Mesenteric fat pad (tissue), 1 donor: ENCODE measurements at places on chromosomes 1 and 21. TPM values are rescaled to one million over a fixed set of nuclear protein-coding genes. Genes with fewer than 3 reads are reported as not detected.
A peak's percentile ranks its signal among the peaks of the same experiment; 100 is the strongest.

Gene PKNOX1
- 18.1 TPM for total RNA-seq

Gene NFYC
- 36.4 TPM for total RNA-seq

DNA sequence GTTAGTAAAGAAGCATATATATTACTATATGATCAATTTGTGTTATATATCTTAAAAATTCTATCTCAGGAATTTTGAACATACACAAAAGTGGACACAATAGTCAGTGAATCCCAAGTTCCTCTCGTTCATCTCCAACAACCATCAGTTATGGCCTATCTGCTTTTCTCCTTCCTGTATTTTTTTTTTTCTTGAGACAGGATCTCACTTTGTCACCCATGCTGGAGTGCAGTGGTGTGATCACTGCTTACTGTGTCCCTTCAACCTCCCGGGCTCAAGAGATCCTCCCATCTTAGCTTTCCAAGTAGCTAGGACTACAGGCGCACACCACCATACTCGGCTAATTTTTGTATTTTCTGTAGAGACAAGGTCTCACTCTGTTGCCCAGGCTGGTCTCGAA lies 9.4 kb downstream of the SPEN start:
- no peak for DNase-seq

DNA sequence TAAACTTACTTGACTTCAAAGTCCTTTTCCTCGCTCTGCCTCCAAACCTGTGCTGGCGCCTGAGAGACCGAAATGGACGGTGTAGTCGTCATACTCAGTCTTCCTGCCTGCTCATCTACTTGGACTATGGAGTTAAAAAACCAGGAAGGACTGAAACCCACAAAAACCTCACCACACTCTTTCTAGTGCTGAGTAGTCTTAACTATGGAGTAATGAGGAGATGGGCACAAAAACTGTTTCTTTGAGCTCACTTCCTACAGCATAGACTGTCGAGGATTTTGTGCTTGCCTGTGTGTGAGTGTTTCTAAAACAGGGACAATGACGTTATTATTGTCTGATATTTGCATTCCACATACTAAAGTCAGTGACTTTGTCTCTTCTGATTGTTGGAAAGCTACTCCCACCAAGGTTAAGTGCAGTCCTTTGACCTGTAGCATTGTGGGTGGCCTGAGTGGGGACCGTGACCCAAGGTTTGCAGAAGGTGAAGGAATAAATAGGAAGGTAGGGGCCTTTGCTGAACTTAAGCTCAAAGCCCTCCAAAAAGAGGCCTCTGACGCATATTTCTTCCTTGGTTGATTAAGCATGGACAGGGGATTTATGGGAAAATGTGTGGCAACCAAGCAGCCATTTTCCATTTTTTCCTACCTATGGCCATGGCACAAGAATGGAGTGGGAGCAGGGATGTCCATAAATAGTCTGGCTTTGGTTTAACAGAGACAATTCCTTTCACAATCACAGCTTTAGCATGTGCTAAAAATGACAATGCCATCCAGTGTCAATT lies 109.6 kb downstream of the ZBTB18 start:
- no peak for DNase-seq

DNA sequence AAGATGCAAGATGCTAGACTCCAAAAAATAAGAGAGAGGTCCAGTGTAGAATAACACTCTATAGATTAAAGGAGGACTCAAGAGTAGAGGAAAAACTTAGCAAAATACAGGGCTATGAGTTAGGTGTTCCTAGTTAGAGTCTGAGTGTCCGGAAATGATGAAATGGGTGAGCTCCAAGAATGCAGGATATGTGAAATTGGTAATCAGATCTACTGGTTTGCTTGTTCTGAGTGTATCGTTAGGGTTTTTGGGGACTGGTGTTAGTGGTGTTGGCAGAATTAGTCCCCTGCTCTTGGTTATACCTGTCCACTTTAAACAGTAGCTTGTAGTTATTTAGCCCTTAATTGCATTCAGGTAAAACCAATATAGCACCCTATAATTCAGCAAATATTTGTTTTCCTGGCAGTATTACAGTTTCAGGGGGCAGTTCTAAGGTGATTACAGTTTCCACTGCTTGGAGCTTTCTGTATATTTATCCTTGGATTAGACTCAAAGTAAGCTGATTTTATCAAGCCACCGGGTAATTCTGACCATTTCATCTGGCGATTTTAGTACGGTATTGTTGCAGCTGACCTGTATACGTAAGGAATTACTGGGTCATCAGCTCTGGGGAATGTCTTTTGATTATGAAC lies 332.7 kb downstream of the CHRM3 start:
- no peak for DNase-seq

DNA sequence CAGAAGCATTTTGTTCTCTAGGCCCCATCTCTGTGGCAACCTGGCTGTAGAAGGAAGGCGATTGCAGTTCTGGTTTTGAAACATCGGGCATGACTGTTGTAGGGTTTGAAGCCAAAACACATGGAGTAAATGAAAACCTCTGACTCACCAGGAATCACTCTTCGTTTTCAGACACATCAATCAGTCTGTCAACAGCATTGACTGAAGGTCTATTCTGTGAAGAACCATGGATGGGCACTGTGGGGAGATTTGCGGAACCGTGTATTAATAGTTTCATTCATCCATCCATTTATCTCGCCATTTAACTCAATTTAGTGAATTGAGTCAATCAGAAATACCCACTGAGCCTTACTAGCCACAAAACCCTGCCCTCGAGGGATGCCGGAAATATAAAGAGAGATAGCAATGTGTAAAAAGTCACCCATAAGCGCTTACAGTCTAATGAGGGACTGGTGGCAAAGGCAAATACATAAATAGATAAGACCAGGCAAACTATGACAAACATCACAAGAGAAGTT lies 364.6 kb upstream of the PROX1 start:
- no peak for DNase-seq

GRCh38 chr1:225757927-225758656 lies 19.5 kb upstream of the SRP9 start:
- DNase-seq = peak; percentile 72

GRCh38 chr1:58943776-58944175 lies 159.9 kb upstream of the JUN start:
- no peak for DNase-seq

DNA sequence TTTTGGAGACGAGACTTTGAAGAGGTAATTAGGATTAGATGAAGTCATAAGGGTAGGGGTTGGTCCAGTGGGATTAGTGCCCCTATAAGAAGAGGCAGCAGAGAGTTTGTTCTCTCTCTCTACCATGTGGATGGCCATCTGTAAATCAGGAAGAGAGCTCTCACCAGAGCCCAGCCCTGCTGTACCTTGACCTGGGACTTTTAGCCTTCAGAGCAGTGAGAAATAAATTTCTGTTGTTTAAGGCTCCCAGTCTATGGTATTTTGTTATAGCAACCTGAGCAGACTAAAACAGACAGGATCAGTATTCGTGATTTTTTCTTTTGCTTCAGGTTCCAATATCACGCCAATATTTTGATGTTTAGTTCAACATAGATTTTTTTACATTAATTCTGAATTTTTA lies 30.0 kb downstream of the TBX15 start:
- DNase-seq = no peak

DNA sequence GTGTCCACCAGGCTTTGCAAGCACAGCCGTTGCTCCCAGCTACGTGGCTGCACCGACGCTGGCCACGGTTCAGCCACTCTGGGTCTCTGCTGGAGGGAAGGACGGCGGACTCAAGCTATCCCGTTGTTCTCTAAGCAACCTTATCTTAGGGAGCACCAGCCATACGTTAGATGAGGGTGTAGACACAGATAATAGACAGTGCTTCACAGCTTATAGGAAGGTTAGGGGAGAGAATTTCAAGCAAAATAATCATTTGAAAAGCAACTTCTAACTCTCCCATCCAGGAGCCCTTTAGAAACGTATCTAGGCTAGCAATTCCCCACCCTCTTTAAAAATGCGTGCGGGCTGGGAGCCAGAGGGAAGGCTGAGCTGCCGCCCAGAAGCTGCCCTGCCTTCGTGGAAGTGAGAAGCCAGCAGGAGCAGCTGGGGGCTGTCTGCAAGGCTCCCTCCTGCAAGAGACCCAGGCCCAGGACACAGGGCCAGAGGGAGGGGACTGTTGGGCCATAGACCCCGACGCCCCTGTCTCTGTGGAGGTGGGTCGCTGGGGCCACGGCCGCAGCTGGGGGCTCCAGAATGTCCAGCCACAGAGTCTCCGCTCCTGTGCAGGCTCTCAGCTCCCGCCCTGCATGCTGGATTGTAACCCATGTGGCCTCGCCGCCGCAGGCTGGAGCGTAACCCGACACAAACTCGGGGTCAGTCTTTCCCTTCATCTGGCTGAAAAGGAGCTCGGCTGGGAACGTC lies 31.2 kb upstream of the COL6A2 start:
- DNase-seq = no peak

- no peak for DNase-seq
Measured at GRCh38 chr1:221439008-221439746, 302.7 kb downstream of the DUSP10 start.

- no peak for DNase-seq
Measured at GRCh38 chr1:22875241-22875640, 97.4 kb downstream of the LACTBL1 start.

- no peak for DNase-seq
Measured at GRCh38 chr21:46625759-46626158, 9.7 kb upstream of the PRMT2 start.

DNA sequence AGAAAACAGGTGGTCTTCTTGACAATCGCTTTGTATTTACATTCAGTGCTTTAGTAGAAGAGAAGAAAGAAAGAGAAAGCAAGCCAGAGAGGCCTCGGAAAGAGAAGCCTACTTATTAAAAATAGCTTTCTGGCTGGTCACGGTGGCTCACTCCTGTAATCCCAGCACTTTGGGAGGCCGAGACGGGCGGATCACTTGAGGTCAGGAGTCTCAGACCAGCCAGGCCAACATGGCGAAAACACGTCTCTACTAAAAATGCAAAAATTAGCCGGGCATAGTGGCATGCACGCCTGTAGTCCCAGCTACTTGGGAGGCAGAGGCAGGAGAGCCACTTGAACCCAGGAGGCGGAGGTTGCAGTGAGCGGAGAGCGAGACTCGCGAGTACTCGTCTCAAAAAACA lies 1.8 kb upstream of the SLC19A2 start:
- DNase-seq = no peak

- DNase-seq = no peak
Measured at GRCh38 chr1:75275631-75276030, 141.4 kb downstream of the LHX8 start.

DNA sequence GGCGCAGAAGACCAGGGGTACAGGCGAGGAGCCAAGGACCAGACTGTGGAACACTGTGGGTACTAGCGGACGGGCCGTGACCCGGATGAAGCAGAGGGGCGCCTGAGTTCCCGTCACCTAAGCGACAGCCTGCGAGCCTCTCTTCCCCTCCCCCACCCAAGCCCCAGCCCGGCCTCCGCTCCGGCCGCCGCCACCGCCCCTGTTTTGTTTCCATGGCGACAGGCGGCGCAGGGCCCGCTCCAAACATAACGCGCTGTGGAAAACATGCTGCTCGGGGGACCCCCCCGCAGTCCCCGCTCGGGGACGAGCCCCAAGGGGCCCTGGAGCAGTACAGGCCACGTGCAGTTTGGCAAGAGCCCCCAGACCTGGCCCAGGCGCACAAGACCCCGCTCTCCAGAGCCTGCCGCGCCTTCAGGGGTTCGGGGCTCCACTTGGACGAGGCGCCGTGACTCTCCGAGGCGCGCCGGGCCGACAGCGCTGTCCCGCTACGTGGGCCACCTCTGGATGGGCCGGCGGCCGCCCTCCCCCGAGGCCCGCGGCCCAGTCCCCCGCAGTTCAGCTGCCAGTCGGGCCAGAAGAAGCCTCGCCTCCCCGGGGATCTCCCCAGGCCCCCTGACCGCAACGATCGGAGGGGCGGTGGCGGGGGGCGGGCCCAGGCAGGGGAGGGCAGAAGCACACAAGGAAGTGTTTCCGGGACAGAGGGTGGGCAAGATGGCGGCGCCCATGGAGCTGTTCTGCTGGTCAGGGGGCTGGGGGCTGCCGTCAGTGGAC lies at the start of gene MTX1:
TSS of gene MTX1 (plus strand) at position 155 of the 771 bp plus-strand sequence. CDS start at position 265, 110 bp downstream.
- DNase-seq = peak; percentile 98
